ENCODE measurements at places on chromosomes 13 and 19.
A peak's percentile ranks its signal among the peaks of the same experiment; 100 is the strongest.

GRCh38 chr13:45807520-45808099 lies 43.9 kb downstream of the SIAH3 start:
- peak; percentile 17 for DNase-seq

GRCh38 chr19:2060884-2061494 lies 9.9 kb upstream of the MKNK2 start:
- peak; percentile 63 for DNase-seq

DNA sequence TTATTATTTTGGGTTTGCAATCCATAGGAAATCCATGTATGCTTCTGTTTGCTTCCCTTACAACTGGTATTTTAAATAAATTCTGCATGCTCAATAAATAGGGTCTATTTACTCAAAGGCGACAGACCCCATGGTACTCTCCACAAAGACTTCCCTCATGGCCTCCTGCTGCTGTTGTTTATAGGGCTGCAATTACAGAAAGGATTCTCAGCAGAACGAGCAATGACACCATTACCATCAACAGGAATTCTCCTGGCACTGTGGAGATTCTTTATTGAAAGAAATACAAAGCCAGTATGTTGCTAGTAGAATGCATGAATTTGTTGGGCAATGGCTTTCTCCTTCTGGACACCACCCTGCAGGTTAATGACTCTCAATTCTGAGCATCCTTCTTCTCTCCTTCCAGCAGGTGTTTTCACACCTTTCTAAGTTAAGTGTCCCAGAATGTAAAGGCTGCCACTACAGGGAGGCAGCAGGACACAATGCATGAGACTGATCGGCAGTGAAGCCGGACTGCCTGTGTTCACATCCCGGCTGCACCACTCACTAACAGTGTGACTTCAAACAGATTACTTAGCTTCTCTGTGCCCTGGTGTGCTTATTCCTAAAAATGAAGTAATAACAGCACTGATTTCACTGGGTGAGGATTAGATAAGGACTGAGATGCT lies 360.2 kb downstream of the DNAJC15 start:
- no peak for DNase-seq

DNA sequence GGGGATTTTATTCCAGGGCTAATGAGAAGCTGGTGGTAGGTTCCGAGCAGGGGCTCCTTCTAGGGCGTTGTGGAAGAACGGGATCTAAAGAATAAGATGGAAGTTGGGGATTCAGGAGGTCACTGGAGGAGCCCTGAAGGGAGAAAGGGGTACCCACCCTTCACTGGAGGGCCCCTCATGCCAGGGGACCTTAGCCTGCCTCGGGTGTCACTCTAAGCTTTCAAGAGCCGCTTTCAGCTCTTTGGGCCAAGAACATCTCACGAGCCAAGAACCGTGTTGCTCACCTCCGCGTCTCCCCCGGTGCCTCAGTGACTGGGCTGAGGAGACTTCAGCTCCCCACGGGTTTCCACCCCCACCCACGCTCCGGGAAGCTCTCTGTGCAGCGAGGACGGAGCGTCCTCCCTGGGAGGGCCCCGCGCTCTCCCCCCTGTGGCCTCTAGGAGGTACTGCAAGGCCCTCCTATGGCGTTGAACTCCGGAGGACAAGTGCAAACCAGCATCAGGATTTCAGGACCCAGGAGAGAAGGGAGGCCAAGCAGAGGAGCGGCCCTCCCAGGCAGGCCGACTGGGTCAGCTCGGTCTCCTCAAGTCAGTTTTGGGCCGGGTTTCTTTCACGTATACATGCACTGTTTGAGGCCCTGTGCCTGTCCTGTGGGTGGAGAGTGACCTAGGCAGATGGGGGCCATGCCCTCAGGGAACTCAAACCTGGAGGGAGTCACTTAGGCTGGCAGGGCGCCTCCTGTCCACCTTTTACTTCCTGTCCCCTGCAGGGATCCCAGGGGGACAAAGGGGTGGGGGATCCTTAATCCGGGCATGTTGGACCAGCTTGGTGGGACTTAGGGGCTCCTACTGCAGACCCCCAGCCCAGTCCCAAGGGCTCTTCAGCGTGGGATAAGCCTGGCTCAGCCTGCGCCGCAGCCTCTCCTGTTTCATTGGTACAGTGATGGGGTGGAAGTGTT lies 5.1 kb upstream of the KRTDAP start:
- DNase-seq: peak; percentile 56

GRCh38 chr13:90258129-90258528 lies 1089.4 kb upstream of the MIR17HG start:
- DNase-seq: no peak

DNA sequence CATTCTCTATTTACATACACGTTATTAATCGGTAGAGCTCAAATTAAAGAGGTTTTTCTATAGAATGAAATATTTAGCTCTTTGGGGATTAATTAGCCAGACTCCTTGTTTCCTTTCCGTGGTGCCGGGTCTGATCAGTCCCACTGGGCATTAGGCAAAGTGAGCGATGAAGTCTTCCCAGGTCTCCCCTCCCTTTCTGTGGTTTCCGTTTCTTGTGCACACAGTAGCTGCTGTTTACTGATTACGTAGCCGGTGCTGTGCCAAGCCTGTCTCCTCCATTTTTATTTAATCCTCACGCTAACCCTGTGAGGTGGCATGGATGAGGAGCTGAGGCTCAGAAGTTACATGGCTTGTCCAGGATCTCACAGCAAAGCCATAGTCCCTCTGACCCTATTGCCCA lies 9.0 kb downstream of the SLC25A15 start:
- peak; percentile 15 for DNase-seq

GRCh38 chr19:49149652-49150105 lies 5.5 kb downstream of the HRC start:
- no peak for DNase-seq

DNA sequence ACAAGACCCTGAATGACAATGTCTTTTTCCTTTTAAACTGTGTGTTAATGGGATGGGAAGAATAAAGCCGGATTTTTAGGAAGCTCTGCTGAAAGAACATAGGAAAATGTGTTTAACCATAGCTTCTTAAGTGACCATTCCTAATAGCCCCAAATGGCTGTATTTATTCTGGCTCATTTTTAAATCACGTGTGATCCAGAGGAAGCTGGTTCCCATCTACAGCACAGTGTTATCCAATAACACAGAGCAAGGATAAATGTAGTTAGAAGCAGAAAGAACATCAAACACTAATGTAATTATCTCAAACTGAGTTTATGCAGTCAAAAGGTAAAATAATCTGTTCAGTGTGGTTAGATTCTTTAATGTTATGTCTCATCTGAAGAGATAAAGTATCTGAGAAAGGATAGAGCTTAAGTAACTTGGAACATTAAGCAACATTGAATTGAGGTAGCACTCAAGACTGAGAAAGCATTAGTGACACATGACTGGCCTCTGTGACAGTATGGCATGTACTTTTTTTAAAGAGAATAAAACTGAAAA lies 853.3 kb downstream of the GPC5 start:
- DNase-seq: no peak

DNA sequence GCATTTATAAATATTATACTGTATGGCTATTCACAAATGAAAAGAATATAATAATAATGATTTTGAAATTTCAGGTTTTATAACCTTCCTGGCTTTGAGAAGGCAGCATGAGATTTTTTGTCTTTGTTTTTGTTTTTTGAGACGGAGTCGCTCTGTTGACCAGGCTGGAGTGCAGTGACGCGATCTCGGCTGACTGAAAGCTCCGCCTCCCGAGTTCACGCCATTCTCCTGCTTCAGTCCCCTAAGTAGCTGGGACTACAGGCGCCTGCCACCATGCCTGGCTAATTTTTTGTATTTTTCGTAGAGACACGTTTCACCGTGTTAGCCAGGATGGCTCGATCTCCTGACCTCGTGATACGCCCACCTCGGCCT lies 64.1 kb downstream of the ZNF429 start:
- DNase-seq: peak; percentile 74

- no peak for DNase-seq
Observed at GRCh38 chr19:47309608-47310007, at the start of gene C5AR1. TSS of gene C5AR1 (plus strand) at chr19:47309861. CDS start at chr19:47309896, 35 bp downstream.

- no peak for DNase-seq
Observed at GRCh38 chr19:13122980-13123957, 5.2 kb downstream of the NACC1 start.

DNA sequence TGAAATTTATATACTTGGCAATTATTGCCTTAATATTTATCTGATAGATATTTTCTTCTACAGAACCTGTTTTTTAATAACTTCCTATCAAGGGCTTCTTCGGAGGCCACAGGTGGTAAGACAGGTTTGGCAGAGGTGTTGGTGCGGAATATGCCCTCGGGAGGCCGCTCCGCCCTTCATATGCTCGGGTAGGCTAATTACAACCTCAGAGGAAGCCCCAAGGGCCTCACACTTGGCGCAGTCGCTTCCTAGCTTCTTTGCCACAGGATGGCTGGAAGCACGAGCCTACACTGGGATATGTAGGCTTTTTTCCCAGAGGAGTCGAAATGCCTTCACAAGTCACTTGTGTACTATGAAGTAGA lies 68.8 kb downstream of the LMO7 start:
- DNase-seq: no peak

DNA sequence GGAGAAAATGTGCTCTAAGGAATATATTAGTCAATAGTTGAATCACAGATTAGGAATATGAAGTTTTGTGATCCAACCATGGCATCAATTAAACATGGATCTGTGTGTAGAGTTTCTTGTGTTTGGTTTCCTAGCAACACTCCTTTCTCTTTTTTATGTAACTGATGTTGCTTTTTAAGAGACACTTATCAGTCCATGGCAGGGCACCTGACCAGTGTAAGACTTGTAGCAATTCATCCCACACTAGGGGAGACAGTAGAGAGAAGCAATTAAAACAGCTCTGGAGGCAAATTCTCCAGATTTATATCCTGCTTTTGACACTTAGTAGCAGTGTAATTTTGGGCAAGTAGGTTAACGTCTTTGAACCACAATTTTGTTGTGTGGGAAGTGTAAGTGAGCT lies 1229.0 kb downstream of the PCDH9 start:
- DNase-seq: no peak

DNA sequence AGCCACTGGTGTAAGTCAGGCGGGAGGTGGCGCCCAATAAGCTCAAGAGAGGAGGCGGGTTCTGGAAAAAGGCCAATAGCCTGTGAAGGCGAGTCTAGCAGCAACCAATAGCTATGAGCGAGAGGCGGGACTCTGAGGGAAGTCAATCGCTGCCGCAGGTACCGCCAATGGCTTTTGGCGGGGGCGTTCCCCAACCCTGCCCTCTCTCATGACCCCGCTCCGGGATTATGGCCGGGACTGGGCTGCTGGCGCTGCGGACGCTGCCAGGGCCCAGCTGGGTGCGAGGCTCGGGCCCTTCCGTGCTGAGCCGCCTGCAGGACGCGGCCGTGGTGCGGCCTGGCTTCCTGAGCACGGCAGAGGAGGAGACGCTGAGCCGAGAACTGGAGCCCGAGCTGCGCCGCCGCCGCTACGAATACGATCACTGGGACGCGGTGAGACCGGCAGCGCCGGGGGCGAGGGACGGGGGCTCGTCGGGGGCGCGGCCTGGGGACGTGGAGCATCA lies at the start of gene ALKBH7:
ALKBH7 (plus strand) TSS at position 201 of the 502 bp plus-strand sequence; CDS start at position 228, 27 bp downstream.
- DNase-seq: peak; percentile 100

DNA sequence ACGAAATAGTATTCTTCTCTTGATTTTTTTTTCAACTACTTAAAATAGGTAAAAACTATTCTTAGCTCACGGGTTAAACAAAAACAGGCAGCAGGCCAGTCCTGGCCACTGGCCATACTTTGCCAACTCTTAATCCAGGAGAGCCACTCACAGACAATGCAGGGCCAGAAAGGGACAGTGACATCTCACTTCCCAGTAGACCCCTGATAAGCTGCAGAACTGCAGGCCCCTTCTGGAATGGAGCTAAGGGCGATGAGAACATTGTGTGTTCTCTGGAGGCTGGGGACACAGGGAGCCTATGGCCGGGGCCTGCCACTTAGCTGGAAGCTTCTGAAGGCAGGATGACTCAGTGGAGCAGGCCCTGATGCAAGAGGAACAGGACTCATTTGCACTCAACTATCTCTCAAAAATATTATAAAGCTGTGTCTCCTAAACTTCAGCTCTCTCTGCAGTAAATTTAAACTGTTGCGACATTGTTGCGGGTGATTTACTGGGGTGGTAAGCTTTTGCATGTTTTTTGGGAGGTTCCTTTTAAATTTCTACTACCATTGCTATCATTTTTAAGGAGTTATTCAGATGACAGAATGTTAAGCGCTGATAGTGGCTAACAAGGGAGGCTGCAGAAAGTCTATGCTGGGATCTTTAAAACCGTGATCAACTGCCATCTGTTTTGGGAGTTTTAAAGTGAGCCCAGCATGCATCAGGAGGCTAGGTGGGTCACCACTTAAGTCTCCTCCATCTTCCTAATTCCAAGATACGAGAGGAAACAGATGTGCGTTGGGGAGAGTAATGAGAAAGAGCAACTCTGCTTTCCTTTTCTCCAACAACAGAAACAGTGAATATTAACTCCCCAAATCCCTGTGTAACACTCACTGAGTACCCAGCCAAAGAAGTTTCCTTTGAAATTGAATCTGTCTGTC lies 33.2 kb upstream of the KATNAL1 start:
- no peak for DNase-seq

GRCh38 chr13:32060401-32060878 lies 28.9 kb downstream of the FRY start:
- no peak for DNase-seq

GRCh38 chr19:3100331-3100730 lies 6.2 kb downstream of the GNA11 start:
- DNase-seq: no peak

DNA sequence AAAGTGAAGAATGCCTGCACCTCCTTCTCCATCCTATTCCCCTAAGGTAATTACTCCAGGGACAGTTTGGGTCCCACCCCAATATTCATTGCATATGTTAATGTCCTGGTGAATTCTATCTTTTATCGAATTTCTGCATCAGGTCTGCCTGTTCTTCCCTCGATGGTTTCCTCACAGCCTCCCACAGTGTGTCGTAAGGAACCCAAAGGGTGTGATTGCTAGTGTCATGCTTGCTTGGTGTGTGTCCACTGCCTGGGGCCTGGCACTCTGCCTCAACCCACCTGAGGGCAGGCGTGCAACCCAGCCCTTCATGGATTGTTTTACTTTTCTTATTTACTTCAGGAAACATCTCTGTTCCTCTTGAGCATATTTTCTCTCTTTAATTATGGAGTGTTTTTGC lies 60.2 kb upstream of the CYSLTR2 start:
- no peak for DNase-seq

- DNase-seq: no peak
Observed at GRCh38 chr19:776549-776948, 20.7 kb upstream of the PTBP1 start.

- DNase-seq: no peak
Observed at GRCh38 chr19:32928806-32929205, 43.0 kb downstream of the CEP89 start.

DNA sequence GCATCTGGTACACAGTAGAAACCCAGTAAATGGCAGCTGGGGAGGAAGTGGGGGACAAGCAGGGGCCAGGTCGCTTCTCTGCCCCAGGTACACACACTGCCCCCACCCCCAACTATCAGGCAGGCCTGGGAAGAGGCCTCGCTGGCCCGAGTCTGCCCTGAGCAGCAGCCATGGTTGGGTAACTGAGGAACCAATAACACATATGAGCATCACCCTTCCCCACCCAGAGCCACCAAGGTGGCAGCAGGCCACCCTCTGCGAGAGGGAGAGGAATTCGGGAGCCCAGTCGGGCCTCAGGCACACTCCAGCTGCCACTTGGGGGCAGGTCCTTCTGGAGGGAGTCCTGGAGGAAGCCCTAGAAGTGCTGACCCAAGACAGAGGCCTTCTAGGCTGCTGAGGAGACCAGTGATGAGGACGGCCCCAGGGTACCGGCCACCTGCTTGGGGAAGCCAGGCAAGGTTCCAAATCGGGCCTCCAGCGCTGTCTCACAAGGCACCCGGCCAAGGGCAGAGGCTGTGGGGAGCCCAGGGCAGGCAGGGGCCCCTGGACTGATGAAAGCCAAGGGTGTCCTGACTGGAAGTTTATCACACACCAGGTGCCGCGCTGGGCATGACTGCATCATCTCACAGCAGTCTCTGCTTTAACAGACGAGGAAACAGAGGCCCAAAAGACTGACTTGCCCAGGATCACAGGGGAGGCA lies 14.0 kb upstream of the KPTN start:
- DNase-seq: no peak
